ENCODE measurements at places on chromosomes 16 and 17.

- no peak for DNase-seq
Observed at GRCh38 chr16:71789136-71789535, 19.5 kb downstream of the AP1G1 start.

DNA sequence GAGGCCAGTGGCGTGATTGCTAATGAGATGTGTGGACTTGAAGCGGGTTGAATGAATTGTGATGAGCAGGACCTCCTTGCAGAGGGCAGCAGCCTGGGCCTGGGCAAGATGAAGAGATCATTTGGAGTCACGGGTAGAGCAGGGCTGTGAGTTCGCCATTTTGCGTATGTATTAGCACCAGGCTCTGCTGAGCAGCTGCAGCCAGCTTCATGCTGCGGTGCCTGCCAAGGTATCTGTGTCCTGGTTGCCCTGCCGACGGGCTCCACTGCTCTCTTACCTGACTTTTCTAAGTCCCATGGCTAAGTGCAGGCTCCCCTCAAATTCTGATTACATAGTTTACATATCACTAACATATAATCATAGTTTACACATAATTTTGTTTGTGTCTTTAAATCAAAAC lies 295.7 kb downstream of the SNX29 start:
- no peak for DNase-seq

DNA sequence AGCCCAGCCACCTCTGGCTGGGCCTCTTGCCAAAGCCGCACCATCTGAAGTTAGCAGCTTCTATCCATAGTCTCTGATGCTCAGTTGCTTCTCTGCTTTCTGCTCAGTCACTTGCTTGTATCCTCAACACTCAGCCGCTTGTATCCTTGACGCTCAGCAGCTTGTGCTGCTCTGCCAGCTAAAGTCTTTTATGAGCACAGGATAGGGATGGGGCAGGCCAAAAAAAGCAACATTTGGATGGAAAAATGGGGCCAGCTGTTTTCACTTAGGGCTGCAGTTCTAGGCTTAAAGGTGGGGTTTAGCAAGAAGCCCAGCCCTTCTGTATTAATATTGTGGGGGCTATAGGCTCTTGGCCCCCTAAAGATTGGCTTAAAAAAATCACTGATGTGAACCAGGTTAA lies 739.4 kb downstream of the CDH8 start:
- DNase-seq: no peak

- DNase-seq: no peak
Observed at GRCh38 chr16:79076047-79076767, 524.3 kb downstream of the MAF start.

GRCh38 chr17:7323731-7324437 lies 5.3 kb downstream of the NEURL4 start:
- DNase-seq: peak; percentile 45

GRCh38 chr17:41848788-41849187 lies 11.2 kb downstream of the KLHL10 start:
- DNase-seq: no peak

DNA sequence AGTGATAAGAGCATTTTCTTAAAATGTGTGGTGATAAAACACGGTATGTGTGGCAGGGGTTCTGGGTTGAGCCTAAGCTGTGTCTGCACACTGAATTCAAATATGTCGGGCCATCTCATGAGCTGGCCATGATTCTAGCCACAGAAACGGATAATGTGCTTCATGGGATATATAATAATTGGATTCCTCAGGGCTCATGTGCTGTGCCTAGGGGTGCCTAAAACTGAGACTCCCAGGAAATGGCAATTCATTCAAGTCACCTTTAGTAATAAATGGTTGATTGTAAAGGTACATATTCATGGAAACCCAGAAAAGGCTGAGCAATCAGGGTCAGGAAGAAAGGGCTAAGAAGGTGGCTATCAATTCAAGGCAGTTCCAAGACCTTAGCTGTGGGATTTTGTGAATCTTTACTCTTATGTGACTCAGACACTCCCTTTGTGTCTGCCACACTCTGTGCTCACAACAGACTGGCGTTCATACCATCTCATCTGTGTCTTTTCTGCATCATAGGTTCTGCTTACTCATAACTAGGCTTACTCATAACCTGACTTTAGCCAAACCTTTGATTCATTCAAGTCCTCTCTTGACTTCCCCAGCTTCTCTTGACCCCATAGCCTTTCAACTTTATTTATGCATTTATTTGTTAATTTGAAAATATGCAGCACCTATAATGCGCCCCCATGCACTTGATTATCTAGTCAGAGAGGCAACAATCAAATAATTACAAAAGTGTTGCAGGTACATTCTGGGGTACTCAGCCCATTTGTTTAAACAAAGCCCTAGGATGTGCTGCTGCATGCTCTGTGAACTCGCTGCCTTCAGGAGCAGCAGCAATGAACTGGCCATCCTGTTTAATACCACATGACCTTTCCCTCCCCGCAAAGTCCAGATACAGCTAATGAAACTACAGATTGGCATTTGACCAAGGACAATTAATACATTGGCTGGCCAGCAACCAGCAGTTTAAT lies 28.4 kb upstream of the MED13 start:
- DNase-seq: peak; percentile 71

DNA sequence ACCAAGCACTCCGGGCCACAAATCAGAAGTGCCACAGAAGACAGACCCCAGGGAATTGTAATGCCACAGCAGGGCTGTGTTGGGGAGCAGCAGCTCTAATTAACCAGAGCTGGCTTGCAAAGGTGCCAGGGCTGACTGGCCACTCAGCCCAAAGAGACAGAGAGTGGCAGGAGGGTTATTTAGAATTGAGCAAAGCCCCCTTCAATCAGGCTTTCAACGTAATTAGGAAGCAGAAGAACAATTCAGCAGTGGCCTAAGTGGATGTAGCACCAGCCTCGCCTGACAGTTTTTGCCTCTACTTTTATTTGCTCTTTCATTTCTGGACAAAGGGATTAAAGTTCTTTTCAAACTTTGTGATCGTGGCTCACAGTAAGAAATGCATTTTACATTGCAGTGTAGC lies 278.3 kb upstream of the IRX3 start:
- DNase-seq: no peak

DNA sequence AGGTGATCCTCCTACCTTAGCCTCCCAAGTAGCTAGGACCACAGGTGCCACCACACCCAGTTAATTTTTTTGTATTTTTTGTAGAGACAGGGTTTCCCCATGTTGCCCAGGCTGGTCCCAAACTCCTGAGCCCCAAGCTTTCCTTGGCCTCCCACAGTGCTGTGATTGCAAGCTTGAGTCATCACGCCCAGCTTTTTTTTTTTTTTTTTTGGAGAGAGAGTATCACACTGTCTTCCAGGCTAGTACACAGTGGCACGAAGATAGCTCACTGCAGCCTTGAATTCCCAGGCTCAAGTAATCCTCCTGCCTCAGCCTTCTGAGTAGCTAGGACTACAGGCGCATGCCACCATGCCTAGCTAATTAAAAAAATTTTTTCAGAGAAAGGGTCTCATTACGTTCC lies 27.2 kb downstream of the HEATR9 start:
- peak; percentile 17 for DNase-seq

DNA sequence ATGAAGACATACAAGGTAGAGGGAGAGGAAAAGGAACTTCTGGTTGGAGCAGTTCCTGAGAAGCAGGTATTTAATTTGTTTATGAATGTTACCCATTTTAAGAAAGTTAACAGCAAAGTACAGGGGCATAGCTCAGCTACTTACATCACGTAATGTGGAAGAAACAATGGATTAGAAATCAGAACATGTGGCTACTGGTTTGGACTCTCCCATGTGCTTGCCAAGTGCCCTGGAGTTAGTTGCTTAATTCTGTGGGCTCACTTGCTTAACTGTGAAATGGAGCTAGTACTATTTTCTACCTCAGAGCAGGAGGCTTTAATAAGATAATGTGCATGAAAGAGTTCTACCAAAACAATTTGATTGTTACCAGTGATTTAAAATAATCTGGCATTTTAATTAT lies 27.3 kb downstream of the RSPRY1 start:
- no peak for DNase-seq

GRCh38 chr16:63447121-63447520 lies 1410.9 kb upstream of the CDH8 start:
- DNase-seq: no peak
